H9 (cell line): ENCODE measurements at places on chromosomes 2 and 18.

DNA sequence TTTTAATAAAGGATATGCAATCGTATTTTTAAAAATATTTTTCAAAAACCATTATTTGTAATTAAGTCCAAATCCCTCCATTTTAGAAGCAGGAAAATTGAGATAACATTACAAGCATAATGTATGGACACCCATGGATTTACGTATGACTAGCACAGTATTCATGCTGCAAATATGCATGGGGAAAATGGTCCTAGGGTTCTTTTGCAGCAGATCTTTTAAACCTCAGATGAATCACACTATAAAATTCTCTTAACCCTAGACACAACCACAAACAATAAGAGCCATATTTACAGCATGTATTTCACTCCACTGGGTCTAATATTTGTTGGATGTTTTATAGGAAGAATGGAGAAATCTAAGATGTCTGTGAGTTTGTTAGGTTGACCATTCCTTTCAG lies 453.4 kb downstream of the TGIF1 start:
- no peak for DNase-seq

GRCh38 chr2:96142217-96143113 lies 2.8 kb downstream of the DUSP2 start:
- DNase-seq: peak; percentile 65

DNA sequence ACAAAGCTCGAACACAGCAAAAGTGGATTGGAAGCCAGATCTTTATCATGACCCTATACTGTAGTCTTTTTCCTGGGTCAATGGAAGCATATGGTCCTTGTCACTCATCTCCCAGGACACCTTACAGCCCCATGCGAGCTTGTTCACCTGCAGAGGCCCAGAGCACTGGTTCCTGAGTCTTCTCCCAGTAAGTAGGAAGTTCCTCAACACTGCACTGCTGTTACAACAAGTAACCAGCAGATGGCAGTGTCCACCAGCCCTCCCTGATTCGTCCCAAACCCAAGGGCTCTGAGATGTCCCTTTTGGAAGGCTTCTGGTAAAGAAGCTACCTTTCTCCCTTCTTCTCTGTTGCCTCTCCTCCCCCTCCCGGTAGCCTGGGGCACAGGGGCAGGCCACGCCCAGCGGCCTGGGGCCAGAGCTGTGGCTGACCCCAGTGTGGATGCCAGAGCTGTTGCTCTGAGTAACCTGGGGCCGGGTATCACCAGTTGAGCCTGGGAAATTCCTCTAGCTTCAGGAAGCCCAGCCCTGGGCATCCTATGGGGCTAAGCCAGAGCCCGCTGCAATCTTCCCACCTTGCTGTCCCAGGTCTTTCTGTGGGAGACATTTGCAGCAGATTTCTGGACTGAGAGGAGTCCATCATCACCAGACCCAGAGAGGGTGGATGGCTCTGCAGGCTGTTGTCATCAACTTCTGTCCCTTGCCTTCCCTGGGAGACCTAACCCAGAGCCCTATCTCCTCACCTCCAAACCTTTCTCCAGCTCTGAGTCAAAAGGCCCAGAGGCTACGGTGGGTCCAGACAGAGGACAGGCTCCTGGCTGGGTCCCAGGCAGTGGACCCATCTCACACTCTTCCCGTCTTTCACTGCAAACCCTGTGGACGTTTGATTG lies 5.3 kb upstream of the GDF7 start:
- peak; percentile 87 for DNase-seq

DNA sequence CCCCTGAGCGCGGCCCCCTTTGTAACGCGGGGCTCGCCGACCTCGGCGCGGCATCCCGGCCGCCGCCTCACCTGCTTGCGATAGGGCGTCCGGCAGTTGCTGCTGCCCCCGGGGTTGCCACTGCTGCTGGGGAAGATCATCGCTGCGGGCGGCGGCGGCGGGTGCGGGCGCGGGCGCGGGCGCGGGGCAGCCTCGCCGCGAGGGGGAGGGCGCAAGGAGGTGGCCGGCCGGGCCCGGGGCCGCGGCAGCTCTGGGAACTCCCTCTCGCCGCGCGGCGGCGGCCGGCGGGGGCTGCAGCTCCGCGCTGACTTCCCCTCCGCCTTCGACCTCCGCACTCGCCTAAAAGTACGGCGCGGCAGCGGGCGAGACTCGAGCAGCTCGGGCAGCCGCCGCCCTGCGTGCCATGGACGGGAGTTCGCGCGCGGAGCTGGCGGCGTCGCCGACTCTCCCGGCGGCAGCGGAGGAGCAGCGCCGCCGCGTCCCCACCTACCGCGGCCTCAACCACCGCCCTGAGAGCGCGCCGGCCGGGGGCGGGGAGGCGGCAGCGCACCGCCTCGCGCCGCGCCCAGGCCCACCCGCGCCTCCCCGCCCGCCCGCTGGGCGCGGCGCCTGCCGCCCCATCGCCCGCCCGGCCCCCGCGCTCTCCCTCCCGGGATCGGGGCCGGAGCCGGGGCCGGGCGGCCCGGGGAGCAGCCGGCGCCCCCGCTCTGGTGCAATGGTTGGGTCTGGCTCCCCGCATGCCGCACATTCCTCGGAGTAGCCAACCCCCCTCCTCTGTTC lies 86.0 kb downstream of the RBMS1 start:
- DNase-seq: peak; percentile 66

GRCh38 chr2:136929531-136929930 lies 164.2 kb downstream of the THSD7B start:
- DNase-seq: no peak

- no peak for DNase-seq
Observed at GRCh38 chr2:181047829-181048228, 67.4 kb downstream of the UBE2E3 start.

GRCh38 chr2:154527962-154528361 lies 170.5 kb upstream of the KCNJ3 start:
- no peak for DNase-seq

GRCh38 chr2:165898381-165898780 lies 55.2 kb downstream of the TTC21B start:
- no peak for DNase-seq

DNA sequence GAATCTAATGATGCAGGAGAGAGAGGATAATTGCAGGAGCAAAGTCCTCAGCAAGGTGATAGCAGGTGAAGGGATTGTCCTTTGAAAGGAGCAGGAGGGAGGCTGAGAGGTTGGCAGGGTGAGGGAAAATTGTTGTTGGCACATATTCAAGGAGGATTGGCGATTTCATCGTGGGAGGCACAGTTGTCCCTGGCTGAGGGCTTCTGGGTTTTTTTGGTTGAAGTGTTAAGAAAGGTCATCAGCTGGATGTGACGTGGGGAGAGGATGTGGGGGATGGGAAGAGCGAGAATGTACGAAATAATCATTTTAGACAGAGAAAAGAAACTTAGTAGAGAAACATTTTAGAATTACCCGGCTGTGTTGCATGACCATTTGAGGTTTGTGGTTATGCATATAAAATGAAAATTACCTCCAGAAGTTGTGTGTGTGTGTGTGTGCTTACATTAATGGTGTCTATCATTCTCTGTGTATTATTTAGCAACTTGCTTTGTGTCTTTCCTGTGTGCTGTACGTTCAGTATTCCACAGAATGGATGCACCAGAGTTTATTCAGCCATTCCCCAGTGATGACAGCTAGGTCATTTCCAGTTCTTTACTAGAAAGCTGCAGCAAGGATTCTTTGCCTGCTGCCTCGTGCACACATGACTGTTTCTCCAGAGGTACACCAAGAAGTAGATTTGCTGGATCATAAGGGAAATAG lies 67.6 kb downstream of the SDC1 start:
- DNase-seq: peak; percentile 7
